NCI-H1092 treated with DMSO at 0.1 percent for 48 hours (cell line): ENCODE measurements at places on chromosomes 2 and 18.
A peak's percentile ranks its signal among the peaks of the same experiment; 100 is the strongest.

DNA sequence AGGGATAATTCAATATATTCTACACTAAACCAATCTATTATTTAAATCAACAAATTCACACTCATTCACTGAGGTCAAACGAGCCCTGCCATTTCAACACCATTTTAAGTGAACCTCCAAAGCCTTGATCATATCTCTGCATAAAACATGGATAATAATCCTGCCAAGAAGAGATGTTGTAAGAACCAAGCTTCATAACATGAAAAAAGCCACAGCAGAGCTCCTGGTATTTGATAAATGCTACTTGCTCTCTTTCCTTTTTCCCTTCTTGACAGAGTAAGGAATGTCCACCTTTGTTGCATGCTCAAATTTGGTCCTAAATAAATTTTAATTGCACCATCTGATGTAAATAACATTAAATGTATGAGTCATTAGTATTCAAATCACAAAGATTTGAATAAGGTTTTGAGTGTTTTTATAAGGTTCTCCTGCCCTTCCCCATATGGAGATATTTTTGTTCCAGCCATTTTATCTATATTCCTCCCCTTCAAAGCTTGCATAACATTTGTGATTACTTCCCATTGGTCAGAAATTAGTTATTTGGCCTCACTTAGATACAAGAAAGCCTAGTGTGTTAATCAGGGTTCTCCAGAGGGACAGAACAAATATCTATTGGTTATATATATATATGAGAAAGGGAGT, 318.8 kb downstream of the RND3 start:
- no peak for DNase-seq

- no peak for DNase-seq
Measured at GRCh38 chr2:64548761-64549160, 24.6 kb downstream of the AFTPH start.

DNA sequence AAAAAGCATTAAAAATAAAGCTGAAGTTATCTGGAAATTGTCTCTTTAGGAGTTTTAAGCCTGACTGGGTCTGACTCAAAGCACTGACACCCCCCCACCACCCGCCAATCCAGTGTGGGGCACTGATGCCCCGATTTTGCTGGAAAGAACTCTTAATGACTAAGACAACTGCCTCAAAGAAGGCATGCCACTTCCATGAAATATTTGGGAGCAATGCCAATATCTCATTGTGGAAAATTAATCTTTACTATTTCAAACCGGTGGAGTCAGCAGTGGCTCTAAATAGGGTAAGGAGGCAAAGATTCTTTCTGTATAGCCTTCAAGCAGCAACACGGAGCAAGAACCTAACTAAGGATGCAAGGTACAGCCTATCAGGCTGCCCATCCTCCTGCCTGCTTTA, 4.5 kb downstream of the FKBP7 start:
- DNase-seq: no peak

DNA sequence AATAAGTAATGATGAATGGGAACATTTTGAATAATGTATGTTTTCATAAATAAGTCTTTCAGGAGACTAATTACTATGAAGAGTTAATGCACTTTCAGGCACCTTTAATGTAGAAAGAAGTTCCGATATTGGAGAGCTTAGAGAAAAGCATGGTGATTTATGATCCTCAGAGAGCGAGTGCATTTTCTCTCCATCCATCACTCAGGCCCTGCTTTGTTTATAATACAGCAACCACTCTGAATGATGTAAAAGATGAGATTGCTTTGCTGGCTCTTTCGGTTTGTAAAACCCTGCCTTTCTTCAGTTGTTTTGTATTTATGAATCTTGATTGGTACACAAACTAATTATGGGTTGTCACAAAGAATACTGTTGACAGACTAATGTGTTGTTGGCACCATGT, 132.0 kb downstream of the NYAP2 start:
- DNase-seq: no peak

GRCh38 chr2:184041077-184041476, 557.3 kb upstream of the ZNF804A start:
- no peak for DNase-seq

- peak; percentile 10 for DNase-seq
Measured at GRCh38 chr2:109284826-109285225, 155.8 kb downstream of the SH3RF3 start.

- DNase-seq: no peak
Measured at GRCh38 chr18:37315935-37316334, 249.7 kb downstream of the CELF4 start.

DNA sequence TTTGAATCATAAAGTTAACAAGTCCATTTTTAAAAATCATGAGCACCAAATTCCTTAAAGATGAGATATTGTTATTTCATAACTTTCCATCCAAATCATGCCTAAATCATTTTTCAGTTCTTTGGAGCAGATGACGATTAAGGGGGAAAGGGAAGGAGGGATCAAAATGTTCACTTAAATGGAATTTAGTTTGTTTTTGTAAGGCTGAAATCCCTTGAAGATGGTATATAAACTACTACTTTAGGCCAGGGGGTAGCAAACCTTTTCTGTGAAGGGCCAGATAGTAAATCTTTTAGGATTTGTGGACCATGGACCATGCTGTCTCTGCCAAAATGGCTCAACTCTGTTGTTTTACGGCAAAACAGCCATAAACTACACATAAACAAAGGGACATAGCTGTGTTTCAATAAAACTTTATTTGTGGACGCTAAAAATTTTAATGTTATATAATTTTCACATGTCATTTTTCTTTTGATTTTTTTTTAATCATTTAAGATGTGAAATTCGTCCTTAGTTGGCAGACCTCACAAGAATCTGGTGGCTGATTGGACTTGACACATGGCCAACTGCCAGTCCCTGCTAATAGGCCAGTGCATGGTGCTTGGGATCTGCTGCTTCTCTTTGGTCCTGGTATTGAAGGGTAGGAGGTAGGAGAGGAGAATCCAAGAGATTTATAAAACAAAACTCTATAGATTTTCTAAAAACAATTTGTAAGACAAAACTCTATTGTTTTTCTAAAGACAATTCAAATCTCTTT, 52.0 kb upstream of the RTN4 start:
- DNase-seq: no peak

DNA sequence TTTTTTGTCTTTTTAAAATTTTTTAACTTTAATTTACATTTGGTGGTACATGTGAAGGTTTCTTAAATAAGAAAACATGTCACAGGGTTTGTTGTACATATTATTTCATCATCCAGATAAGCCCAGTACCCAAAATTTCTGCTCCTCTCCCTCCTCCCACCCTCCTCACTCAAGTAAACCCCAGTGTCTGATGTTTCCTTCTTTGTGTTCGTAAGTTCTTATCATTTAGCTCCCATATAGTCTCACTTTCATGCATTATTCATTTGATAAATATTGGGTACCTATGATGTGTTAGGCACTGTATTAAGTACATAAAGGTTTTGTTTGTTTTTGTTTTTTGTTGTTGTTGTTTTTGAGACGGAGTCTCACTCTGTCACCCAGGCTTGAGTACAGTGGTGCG, 5.7 kb upstream of the TGIF1 start:
- DNase-seq: no peak

GRCh38 chr2:9770308-9771100, 72.8 kb upstream of the TAF1B start:
- DNase-seq: peak; percentile 40

- DNase-seq: no peak
Measured at GRCh38 chr2:51711766-51712165, 679.8 kb upstream of the NRXN1 start.

DNA sequence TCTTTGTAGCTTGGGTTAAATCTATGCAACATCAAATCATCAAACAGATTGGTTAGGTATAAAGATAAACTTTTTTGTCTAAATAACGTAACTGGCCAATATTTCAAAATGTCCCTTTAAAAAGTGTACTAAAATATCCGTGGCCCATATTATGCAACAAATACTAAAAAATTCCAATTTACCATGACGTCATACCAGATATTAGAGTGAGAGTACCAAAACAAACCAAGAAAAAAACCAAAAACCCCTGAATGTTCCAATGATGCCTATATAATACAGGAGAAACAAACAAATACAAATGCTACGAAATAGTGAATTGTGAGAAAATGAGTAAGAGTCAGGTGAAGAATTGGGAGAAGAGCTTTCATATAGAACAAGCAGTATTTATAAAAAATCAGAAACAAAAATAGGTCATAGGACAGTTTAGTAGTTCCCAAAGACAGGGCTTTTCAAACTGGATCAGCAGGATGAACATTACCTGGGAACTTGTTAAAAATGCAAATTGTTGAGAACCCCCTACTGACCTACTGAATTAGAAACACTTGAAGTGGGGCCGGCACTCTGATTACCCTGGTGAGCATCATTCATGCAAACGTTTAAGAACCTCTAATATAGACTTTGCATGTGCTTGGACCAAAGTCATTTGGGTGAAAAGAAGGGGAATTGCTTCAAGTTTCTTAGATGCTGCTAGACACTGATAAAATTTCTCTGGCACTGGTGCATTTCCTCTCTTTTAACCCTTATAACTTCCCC, 753.7 kb downstream of the DSC3 start:
- no peak for DNase-seq

- no peak for DNase-seq
Measured at GRCh38 chr2:232542715-232543467, 3.4 kb downstream of the CHRNG start.

DNA sequence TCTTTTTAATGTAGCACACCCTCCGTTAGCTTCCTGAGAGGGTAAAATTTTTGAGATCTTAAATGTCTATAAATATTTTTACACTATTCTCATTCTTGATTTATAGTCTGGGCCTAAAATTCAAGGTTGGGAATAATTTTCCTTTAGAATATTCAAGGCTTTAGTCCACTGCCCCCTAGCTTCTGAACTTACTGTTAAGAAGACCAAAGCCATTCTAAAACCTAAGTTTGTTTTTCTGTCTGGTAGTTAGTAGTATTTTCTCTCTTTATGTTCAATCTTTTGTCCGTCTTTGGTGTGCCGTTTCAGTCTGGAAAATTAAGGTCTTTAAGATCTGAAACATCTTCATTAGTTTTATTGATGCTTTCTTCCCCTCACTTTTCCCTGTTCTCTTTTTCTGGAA, 14.5 kb downstream of the OSBPL6 start:
- no peak for DNase-seq

GRCh38 chr18:39966275-39966674, 1988.8 kb upstream of the PIK3C3 start:
- DNase-seq: no peak

- DNase-seq: no peak
Measured at GRCh38 chr2:174836995-174837390, 72.7 kb upstream of the CHRNA1 start.

DNA sequence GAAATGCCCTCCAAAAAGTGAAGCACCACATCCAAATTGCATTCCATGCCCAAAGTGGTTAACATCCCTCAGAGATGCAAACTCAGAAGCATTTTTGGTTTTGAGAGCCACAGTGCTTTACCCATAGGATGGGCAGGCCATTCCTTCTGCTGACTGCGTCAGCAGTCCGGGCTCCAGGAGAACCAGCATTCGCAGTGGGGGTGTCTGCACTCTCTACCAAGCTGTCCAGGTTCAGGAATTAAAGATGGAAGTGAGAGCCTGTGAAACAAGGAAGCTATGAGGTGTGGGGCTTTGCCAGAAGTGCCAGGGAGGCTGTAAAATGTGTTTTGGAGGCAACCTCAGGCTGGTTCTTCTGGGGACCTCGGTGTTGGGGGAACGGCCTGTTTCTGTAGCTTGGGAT, 205.7 kb downstream of the AGAP1 start:
- no peak for DNase-seq

GRCh38 chr2:164747140-164747539, 94.5 kb downstream of the COBLL1 start:
- DNase-seq: no peak

DNA sequence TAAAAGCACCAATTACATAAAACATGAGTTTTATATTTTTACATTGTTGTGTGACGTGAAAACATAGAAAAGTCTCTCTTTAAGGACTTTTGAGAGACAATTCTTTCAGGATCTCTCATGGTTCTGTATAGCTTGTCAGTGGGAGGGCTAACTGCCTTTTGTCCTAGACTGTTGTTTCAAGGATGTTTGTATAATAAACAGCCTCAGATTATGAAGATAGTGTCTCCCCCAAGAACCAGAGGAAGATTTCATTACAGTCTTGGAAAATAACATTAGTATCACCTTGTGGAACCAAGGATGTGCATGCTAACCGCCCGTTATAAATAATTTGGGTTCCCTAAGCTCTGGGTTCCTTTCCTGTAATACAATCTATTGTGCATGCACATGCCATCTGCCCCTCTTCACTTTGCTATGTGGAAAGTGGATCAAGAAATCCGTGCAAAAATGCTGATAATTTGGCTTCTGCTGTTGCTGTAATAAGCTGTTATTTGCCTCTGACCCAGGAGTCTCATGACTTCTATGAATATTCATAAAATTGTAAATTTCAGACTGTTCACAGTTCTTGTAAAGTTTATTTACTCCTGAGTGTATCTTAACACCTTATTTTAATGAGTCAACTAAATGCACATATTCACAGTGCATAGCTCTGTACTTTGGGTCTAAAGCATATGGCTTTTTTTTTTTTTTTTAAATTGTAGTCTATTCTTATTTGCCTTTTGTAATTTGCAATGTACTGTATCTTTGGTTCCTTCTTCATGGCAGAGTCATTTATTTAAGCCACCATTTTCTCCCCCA, 265.5 kb downstream of the PTH2R start:
- no peak for DNase-seq

DNA sequence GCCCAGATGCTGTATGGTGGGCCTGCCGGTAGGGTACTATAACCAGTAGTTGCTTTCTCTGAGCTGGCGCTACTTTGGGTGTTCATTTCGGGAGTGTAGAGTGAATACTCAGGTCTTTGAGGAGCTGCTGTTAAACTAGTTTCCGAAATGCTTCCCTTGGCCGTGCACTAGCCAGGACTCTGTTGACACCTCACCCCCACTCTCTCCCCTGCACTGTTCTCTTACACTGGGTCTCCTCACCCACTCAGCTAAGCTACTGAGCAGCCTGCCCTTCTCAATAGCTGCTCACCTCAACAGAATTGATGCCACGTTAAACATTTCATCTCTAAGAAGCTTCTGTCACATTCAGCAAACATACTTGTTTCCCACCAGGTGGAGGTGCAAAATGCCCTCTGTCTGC, 86.9 kb downstream of the RAPGEF4 start:
- no peak for DNase-seq

DNA sequence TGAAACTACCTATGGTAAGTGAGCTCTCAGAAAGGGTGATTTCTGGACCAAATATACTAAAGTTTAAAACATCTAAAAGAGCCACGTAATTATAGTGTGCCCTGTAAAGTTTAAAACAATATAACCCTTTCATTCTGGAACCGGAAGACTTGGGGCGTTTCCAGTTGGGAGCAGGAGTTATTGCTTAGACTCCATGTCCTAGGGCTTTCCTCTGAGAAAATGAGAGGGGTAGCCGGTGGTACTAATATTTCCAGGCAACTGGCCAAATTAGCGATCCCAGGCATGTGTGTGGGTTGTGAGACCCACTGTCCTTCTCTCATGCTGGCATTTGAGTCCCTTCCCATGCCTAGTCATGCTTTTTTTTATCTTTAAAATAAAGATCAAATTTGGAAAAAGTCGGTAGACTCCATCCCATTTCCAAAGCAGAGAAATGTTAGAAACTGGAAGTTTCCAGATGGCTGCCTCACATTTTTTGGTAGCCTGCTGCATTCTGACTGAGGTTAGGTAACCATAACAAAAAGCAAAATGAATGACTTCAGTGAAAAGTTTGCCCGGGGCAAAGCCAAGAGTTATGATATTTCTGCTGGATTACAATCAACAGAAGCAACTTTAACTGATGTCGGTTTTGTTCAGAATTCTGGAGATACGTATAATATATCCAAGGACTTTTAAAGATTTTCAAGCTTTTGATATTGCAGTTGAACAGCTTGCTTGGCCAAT, 227.4 kb downstream of the SS18 start:
- DNase-seq: no peak
